Uterus (tissue), 4 donors: ENCODE measurements at places on chromosomes 5 and 9. TPM values are rescaled to one million over a fixed set of nuclear protein-coding genes. Genes with fewer than 3 reads are reported as not detected.
A peak's percentile ranks its signal among the peaks of the same experiment; 100 is the strongest.

The C9orf78 gene
- total RNA-seq = 17.4 TPM

- no peaks in the 10 kb centered on the region for H3K4me1 ChIP-seq
- H3K36me3 ChIP-seq = no peaks in the 10 kb centered on the region
- H3K27ac ChIP-seq = no peak overlapping the region
- DNase-seq = no peak
Observed at GRCh38 chr9:22986556-22986955, 539.9 kb downstream of the DMRTA1 start.

The NPR2 gene
- total RNA-seq = 3.8 TPM

The GALNT10 gene
- total RNA-seq = 8.5 TPM

DNA sequence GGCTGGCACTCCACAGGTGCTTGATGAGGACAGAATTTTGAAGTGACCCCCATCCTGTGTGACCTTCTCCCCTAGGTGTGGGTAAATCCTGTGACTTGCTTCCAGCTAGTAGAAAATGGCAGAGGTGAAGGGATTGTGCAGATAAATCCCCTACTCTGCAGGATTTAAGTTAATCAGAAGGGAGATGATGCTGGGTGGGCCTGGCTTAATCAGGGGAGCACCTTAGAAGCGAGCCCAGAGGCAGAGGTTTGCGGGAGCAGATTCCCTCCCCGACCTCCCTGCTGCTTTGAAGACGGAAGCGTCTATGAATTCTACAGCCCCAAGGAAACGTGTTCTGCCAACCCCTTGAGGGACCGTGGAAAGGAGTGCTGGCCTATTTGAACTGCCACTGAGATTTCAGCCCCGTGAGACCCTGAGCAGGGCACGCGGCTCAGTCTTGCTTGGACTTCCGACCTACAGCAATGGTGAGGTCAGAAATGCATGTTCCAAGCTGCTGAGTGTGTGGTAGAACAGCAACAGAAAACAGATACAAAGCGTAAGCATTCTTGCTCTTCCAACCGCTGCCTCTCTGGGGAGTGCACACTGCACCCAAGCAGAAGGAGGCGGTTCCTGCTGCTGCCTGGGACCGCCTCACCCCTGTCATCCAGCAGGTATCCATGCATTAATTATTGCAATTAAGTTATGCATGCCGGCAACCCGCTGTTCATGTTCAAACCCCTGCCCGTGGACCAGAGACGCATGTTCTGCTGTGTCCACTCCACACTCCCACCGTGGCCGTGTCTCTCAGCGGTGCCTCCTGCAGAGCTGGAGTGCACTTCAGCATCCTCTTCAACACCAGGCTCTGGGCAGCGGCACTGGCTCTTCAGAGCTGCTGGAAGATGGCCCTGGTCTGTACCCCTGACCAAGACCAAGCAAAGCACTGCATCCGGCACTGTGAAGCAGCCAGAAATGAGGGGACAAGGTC lies 54.6 kb upstream of the RXRA start:
- no peak for DNase-seq
- H3K27me3 ChIP-seq = no peaks in the 10 kb centered on the region
- no peaks in the 10 kb centered on the region for H3K4me1 ChIP-seq
- no peak overlapping the region for H3K4me3 ChIP-seq
- H3K27ac ChIP-seq = no peak overlapping the region

DNA sequence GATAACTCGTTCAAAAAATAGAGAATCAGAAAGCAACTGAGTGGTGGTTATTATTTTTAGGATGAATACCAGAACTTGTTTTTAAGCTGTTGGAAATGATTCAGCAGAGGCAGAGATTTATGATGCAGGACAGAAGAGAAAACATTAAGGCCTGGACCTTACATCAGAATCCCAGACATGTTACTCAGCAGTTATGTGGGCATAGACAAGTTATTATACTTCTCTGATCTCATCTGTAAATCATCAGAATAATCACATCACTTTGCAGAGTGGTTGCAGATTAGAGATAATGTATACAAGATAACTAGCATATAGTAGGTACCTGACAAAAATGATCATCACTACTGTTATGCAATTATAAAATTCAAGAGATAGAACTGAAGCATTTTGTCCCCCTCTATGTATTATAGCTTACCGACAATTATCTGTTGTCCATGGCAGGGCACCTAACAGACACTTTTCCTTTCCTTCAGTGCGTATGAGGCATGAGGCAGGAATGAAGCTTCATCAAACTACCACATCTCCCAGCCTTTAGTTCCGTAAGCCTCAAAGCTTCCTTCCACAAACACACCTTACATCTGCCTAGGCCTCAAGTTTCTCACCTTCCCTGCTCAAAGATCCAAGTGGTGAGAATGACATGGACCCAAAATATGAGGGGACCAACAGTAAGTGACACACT lies 165.9 kb downstream of the DENND1A start:
- H3K27ac ChIP-seq = no peak overlapping the region
- DNase-seq = no peak
- H3K36me3 ChIP-seq = no peaks in the 10 kb centered on the region
- peaks cover 11% of the 10 kb centered on the region for H3K4me1 ChIP-seq

- H3K4me1 ChIP-seq = no peaks in the 10 kb centered on the region
- H3K27ac ChIP-seq = peak overlapping the region; percentile 77
- no peaks in the 10 kb centered on the region for H3K36me3 ChIP-seq
- peak; percentile 78 for DNase-seq
- H3K4me3 ChIP-seq = peak overlapping the region; percentile 45
Observed at GRCh38 chr5:43007246-43007910, 32.7 kb downstream of the ANXA2R start.

DNA sequence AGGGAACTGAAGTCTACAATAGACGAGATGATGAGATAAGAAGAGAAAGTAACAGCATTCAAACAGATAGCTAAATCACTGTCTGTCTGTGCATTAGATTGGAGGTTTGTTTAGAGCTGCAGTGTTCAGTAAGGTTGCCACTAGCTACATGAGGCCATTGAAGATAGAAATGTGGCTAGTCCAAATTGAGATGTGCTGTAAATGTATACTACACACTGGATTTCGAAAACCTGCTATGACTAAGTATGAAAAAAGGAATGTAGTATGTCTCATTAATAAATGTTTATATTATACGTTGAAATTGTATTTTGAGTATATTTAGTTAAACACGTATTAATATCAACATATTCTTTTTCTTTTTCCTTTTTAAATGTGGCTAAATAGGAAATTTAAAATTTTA lies 142.1 kb downstream of the XRCC4 start:
- no peaks in the 10 kb centered on the region for H3K36me3 ChIP-seq
- no peaks in the 10 kb centered on the region for H3K4me1 ChIP-seq
- H3K27ac ChIP-seq = no peak overlapping the region

The FKTN gene
- 10.5 TPM for total RNA-seq

The PHYHD1 gene
- 27.6 TPM for total RNA-seq

GRCh38 chr5:168434001-168434400 lies 52.3 kb upstream of the RARS1 start:
- DNase-seq = no peak
- no peaks in the 10 kb centered on the region for H3K36me3 ChIP-seq
- H3K27ac ChIP-seq = no peak overlapping the region
- H3K4me3 ChIP-seq = no peak overlapping the region
- H3K4me1 ChIP-seq = no peaks in the 10 kb centered on the region

DNA sequence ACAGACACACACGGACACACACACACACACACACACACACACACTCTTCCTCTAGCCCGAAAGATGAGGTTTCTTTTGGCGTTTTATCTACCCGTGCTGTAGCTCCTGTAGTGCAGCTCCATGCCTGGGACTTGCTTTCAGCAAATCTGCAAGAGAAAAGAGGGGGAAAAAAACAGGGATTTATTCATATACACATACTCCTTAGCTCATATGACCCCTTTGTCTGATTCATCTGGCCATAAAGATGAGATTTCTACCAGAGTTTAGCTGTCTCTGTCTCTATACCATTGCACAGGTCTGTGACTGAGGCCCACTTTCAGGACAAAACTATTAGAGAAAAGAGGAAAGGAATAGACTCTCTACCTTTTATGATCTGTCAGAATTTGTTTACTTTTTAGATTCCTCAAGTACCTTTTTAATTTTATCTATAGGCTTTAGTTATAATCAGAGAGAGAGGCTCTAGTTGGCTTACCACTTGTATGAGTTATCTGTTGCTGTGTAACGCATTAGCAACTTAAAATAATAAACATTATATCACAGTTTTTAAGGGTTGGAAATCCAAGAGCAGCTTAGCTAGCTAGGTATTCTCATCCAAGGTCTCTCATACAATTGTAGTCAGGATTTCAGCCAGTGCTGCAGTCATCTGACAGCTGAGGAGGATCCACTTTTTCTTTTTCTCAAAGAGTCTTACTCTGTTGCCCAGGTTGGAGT lies 14.7 kb downstream of the SNX2 start:
- H3K4me1 ChIP-seq = no peaks in the 10 kb centered on the region
- H3K4me3 ChIP-seq = no peak overlapping the region
- no peaks in the 10 kb centered on the region for H3K36me3 ChIP-seq

DNA sequence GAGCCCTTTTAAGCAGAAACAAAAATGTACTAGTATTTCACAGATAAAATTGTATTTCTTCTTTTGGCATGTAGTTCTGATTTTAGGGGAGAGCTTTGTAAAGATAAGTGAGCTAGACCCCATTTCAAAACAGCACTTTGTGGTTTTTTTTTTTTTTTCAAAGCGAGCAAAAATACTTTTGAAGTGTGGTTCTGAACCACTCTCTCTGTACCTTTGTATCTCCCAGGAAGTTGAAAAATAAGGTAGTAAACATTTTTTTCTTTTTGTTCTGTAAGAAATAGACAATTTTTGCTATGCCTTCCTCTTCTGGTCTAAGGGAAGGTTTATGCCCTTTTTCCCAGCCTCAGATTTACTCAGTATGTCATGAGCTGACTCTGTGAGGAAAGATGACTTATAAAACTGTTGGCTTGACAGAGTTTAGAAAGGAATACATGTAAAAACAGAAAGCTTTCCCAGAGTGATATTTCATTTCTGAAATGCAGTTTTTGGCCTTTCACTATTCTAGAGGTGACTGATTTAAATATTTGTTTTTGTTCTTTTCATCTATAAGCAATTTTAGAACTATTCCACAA lies 12.5 kb downstream of the ERCC6L2 start:
- DNase-seq = no peak
- H3K4me3 ChIP-seq = no peak overlapping the region
- H3K27ac ChIP-seq = no peak overlapping the region
- no peaks in the 10 kb centered on the region for H3K27me3 ChIP-seq
- H3K4me1 ChIP-seq = no peaks in the 10 kb centered on the region

DNA sequence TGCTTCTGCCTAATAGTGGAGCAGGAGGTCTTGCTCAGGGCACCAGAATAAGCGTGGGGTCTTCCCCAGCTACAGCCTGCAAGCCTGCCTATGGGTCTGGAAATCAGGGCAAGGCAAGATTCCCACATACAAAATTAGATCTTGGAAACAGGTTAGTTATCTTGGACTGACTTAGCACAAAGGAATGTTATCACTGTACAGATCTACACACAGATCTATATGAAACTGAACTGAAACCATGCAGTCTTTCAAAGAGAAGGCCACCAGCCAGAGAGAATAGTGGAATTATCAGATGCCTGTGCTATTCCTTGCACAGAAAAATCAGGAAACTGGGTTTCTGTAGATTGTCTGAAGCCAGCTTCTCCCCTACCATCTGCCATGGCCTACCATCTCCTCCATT lies 585.7 kb downstream of the ACTL7B start:
- no peak for DNase-seq
- H3K4me1 ChIP-seq = no peaks in the 10 kb centered on the region
- no peaks in the 10 kb centered on the region for H3K36me3 ChIP-seq
- no peak overlapping the region for H3K27ac ChIP-seq
- no peaks in the 10 kb centered on the region for H3K27me3 ChIP-seq

DNA sequence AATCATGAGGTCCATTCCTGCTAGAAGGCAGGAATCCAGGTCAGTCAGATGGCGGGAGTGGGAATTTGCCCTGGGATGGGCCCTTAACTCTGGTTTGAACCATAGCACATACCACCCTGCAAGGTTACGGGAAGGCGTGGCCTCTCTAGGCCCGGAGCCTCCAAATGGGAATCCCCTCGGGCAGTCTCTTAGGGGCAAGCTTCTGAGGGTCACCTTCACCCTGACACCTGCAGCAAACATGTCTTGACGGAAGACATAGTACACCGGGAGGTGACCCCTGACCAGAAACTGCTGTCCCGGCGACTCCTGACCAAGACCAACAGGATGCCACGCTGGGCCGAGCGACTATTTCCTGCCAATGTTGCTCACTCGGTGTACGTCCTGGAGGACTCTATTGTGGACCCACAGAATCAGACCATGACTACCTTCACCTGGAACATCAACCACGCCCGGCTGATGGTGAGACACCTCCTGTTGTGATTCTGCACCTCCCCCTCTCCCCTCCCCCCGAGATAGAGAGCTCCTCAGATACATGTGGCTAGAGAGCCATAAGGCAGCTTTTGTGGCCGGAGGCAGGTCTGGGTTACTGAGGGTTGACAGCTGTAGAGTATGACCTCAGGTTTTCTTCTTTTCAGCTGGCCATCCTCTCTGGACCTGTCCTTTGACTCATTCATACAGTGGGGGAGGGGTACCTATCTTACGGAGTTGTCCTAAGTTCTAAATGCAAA lies 957 bp downstream of the PRELID1 start:
- no peak for DNase-seq
- no peaks in the 10 kb centered on the region for H3K36me3 ChIP-seq
- H3K4me3 ChIP-seq = peak overlapping the region; percentile 67
- peak overlapping the region; percentile 66 for H3K27ac ChIP-seq
